ENCODE measurements at places on chromosomes 2 and 18.

- DNase-seq = no peak
Measured at GRCh38 chr2:8315531-8316165, 366.2 kb upstream of the ID2 start.

DNA sequence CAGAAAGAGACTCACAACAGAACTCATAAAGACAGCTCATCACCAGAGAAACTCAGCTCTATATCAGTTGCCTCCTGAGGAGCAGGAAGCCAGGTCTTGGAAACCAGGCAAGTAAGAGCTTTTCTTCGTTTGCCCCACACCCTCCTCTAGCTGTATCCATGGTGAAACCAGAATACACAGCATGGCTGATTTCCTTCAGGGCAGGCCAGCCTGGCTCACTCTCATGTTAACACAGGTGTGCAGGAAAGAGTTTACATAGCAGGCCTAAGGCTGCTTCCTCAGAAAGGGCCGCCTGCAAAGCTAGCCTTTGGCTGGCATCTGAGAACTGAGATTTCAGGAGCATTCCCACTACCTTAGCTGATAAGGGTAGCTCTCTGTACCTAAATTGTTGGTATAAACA, 65.7 kb downstream of the KLHL14 start:
- no peak for DNase-seq

GRCh38 chr2:147420517-147420916, 424.3 kb upstream of the ACVR2A start:
- DNase-seq = no peak

- DNase-seq = no peak
Measured at GRCh38 chr18:9757827-9758621, 49.9 kb downstream of the RAB31 start.

GRCh38 chr18:26548415-26549262, at the start of gene KCTD1:
Gene KCTD1 (minus strand): TSS chr18:26548553. CDS start chr18:26548536, 17 bp downstream.
- peak; percentile 50 for DNase-seq
